Left kidney (tissue), 8 donors: ENCODE measurements at places on chromosomes 11 and 22. TPM values are rescaled to one million over a fixed set of nuclear protein-coding genes. Genes with fewer than 3 reads are reported as not detected.

C22orf15 gene
- polyA plus RNA-seq = 2.7 TPM

- peak; percentile 88 for DNase-seq
These were observed 1.0 kb upstream of the PPP6R2 start for GRCh38 chr22:50341977-50342650.

GRCh38 chr11:102476812-102477211, 24.2 kb upstream of the TMEM123 start:
- DNase-seq = no peak

DNA sequence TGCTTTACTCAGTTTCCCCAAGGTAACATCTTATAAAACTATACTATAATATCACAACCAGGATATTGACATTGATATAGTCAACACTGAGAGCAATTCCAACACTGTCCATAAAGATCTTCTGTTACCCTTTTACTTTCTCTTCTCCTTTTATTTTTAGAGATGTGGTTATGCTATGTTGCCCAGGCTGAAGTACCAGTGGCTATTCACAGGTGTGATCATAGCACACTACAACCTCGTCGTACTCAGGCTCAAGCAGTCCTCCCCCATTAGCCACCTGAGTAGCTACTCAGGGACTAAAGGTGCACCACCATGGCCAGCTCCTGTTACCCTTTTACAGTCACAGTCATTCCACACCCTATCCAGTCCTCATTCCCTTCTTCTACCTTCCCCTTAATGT, 119.7 kb downstream of the CWF19L2 start:
- no peak for DNase-seq

DNA sequence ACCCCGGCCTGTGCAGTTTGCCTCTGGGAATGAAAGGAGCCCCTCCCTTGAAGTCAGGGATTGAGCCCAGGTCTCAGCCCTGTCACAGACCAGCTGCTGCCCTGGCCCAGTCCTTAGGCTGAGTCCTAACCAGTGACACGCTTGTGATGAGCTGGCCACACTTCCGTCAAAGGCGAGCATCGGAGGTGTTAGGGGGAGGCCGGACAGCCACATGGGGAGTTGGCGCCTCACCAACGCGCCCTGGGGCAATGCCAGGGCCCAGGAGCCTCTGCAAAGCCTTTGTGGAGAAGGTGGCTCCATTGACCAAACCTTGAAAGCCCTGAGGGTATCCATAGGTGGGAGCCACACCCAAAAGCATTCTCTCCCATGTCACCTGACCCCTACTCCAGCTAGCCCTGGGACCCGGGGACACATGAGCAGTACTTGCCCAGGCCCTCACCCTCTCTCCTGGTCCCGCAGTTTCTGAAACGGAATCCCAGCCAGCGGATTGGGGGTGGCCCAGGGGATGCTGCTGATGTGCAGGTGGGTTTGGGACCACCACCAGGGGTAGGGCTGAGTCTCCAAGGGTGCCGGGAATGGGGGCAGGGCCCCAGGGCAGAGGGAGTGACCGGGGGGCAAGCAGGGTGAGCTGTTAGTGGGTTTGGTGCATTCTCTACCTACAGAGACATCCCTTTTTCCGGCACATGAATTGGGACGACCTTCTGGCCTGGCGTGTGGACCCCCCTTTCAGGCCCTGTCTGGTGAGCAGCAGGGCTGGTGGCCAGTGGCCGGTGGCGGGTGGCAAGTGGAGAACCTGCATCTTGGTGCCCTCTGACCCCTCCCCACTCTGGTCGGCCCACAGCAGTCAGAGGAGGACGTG, 3.7 kb downstream of the PTPRCAP start:
- no peak for DNase-seq

DNA sequence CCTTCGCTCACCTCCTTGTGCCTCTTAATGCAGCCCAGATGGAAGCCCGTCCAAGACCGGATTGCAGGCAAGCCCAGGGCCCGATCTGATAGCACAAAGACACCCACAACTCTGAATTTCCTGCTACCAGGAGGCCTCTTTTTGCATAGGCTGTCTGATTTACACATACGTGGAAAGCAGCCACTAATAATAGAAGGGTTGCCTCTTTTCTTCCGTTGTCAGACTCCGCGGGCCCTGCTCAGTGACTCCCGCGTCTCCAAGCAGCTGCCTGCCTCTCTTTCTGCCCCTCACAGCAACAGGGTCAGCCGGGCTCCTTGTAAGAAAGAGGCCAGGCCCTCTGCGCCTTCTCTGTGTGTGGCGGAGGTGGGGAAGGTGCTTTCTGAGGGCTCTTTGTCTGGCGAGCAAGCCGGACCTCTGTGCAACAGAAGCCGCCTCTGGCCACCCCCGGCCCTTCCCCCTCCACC, 26.7 kb downstream of the FLI1 start:
- DNase-seq = no peak

YPEL4 gene
- 5.1 TPM for polyA plus RNA-seq

HEPN1 gene
- 1.7 TPM for polyA plus RNA-seq

KRTAP5-9 gene
- polyA plus RNA-seq = 1.2 TPM

DNA sequence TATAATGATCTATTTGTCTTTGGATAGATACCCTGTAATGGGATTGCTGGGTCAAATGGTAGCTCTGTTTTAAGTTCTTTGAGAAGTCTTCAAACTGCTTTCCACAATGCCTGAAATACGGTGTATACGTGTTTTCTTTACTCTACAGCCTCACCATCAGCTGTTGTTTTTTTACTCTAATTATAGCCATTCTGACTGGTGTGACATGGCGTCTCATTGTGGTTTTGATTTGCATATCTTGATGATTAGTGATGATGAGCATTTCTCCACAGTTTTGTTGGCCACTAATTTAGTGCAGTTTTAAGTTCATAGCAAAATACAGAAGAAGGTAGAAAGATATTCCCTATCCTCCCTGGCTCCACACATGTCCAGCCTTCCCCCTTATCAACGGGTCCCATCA, 26.3 kb upstream of the VPREB1 start:
- no peak for DNase-seq

GRCh38 chr22:39147335-39148025, 5.0 kb downstream of the CBX7 start:
- no peak for DNase-seq

GRCh38 chr22:50640857-50641647, 13.1 kb upstream of the ARSA start:
- no peak for DNase-seq
